ENCODE measurements at places on chromosomes 7 and 10.

DNA sequence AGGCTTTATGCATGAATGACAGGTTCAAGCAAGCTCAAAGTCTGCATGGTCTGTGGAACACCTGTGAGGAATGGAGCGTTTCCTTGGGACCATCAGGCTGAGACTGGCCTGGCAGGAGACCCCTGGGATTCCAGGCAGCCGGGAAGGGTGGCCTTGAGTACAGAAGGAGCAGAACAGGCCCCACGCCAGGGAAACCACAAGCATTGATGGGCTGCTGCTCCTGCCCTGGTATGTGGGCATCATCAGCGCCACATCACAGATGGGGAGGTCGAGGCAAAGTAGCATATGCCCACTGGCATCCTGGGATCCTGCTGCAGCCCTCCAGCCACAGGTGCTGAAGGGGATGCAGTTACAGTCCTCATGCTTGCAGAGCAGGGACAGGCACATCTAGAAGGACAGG lies 40.9 kb downstream of the ANTXRL start:
- no peak for DNase-seq

DNA sequence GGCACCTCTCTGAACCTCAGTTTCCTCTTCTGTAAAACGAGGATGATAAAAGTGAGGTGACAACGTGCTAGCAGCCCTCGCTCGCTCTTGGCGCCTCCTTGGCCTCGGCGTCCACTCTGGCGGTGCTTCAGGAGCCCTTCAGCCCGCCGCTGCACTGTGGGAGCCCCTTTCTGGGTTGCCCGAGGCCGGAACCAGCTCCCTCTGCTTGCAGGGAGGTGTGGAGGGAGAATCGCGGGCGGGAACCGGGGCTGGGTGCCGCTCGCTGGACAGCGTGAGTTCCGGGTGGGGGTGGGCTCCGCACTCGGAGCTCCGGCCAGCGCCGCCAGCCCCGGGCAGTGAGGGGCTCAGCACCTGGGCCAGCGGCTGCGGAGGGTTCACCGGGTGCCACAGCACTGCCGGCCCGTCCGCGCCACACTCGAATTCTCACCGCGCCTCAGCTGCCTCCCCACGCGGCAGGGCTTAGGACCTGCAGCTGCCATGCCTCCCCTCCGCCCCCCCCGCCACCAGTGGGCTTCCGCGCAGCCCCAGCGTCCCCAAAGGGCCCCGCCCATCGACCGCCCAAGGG lies 24.3 kb upstream of the ACSL5 start:
- no peak for DNase-seq

- no peak for DNase-seq
Measured at GRCh38 chr10:104085801-104086400, at the start of gene COL17A1. Gene COL17A1 (minus strand): TSS chr10:104085880. CDS start chr10:104080673, 5,207 bp downstream.

DNA sequence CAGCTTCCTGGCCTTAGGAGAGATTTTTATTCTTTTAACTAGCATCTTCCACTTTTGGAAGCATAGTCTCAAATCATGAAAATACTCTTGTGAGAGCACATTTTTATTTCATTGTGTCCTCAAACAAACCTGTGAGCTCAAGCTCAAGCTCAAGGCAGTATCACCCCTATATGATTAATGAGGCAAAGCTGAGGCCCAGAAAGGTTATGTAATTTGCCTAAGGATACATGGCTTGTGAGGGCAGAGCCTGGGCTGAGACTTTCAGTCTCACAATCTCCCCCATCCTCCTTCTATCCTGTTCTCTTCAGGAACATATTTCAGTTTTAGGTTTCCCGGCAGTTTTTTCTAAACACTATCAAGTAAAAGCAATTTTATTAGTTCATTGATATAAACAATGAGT lies 359.5 kb downstream of the PTEN start:
- DNase-seq = no peak

- DNase-seq = no peak
Measured at GRCh38 chr7:151399906-151400305, 9.9 kb downstream of the WDR86 start.

Measured in left lobe of liver (tissue), 2 donors.